Stimulated activated CD8-positive, alpha-beta memory T cell treated with anti-CD3 and anti-CD28 coated beads, Interleukin-4, amount 100 ng/mL, for 4 hours (primary cell): ENCODE measurements at places on chromosomes 11 and 22.

DNA sequence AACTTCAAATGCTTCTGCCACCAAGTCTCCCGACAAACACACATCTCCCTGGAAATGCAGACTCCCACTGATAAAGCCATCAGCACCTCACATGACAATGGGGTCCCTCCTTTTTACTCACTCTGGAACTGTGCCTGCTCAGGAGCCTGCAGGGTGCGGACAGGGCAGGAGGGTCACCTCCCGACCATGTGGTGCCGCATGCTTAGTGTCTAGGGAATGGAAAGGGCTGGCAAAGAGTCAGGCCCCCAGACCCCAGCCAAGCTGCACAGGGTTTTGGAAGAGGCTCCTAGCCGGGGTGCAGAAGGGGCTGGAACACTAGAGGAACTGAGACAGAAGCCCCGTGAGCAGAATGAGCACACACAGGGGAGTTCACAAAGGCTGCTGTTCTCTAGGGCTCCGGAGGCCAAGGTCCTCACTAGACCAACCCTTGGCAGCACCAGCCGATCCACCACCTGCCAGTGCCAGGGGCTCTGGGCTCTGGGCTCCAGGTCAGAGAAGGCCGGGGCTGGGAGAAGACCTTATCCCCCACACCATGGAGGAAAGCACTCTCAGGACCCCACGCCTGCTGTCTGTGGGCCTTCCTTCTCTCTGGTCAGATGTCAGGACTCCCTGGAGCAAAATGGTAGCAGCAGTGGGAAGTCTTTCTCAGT, 125.1 kb upstream of the FGF3 start:
- DNase-seq = no peak

GRCh38 chr22:25008666-25009065, 56.1 kb downstream of the KIAA1671 start:
- no peak for DNase-seq

DNA sequence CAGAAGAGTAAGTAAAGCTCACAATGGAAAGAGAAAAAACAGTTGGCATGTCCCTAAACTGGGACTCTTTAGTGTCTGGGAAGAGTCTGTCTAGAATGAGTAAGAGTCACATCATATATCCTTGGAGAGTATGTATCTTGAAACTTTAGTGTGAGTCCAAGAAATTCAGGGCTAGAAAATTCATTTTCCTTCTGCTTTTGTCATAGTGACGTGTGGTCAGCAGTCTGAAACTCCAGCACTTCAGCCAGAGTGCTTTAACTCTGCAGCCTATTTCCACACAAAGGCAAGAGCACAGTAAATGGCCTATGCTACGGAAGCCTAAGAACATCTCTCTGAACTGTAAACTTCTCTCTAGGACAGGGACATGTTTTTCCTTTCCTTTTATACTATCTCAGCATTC, 174.1 kb downstream of the FAM181B start:
- DNase-seq = no peak

DNA sequence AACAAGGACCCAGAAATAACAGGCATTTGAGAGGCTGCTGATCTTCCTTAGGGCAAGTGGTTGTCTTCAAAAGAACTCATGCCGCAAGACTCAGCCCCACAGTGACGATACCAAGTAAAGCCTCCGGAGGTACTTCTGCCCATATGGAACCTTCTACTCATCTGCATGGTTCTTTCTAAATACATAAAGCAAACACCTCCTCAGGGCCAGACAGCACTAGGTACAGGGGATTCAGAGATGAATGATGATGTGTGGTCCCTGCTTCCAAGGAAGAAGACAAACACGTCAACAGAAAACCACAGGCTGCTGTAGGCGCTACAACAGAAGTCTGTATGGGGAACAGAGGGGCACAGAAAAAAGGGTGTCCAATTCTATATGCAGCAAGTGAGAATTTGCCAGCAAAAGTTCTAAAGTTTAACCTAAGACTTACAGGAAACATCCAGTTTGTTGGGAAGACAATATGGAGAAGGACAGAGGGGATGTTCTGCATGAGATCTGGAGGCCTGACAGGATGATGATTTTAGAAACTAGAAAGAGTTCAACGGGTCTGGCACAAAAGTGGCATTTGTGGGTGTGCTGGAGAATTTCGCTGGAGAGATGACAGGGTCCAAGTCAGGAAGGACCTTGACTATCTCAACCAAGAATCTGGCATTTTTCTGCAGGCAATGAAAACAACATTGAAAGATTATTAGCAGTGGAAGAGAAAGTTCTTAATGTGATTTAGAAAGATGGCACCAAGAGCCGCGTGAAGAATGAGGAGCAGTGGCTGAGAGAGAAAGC, 23.7 kb downstream of the JAML start:
- peak; percentile 20 for DNase-seq

DNA sequence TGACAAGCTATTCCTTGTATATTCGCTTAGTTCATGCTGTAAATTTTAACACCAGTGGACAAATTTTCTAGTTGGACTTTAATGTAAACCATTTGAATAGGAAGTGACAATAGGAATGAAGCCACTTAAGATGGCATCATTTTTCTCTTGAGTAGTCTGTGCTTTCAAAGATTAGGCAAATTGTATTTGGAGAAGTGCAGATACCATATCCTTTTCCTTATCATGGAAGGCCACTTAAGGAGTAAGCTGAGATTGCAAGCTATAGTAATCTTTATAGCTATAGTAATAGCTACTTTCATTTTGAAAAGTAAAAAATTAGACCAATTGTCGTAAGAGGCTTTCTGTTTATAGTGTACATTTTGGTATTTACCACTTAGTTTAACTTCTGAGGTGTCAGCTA, 12.8 kb downstream of the CAPRIN1 start:
- DNase-seq = no peak

- no peak for DNase-seq
Measured at GRCh38 chr11:129427816-129428406, 52.3 kb downstream of the BARX2 start.

- no peak for DNase-seq
Measured at GRCh38 chr11:112794331-112794846, 166.8 kb upstream of the NCAM1 start.

DNA sequence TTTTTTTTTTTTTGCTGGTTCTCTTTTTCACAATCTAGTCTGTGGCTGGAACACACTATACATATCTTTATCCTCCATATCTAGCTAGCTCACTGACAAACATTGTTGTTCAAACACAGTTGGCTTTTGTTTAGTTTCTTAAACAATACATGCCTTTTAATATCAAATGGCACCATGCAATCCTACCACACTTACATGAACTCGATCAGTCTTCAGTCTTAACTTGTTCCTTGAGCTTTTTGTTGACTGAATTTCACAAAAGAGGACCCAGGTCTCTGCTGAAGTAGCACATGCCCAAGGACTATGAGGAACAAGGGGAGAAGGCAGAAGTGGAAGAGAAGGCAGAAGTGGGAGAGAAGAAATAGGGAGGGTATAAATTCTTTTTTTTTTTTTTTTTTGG, 25.5 kb downstream of the TMEM123 start:
- DNase-seq = no peak

DNA sequence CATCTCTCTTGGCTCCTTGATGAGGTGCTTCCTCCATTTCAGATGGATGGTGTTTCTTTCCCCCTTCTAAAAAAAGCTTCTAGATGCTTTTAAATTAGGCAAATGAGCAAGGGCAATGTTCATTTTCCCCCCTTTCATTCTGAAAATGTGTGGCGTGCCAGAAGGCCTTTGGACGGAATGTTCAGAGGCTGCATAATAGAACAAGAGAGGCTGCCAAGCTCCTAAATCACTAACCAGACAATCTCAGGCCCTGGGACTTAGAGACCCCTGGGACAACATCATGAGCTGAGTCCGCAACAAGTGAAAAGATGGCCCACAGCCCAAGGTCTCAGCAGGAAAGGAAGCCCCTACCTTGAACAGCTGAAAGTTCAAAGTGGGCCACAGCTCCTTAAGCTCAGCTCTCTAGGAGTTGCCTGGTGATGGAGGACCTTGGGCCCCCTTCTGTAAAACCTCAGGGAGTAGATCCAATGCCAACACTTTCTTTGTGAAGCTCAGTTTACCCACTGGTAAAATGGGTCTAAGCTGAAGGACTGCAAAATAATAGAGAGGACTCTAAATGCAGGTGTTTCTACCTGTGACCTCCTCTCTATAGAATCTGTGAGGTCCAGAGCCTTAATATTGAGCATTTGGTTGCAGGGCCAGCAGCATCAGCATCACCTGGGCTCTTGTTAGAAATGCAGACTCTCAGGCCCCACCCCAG, 144.0 kb downstream of the FBXO7 start:
- no peak for DNase-seq

DNA sequence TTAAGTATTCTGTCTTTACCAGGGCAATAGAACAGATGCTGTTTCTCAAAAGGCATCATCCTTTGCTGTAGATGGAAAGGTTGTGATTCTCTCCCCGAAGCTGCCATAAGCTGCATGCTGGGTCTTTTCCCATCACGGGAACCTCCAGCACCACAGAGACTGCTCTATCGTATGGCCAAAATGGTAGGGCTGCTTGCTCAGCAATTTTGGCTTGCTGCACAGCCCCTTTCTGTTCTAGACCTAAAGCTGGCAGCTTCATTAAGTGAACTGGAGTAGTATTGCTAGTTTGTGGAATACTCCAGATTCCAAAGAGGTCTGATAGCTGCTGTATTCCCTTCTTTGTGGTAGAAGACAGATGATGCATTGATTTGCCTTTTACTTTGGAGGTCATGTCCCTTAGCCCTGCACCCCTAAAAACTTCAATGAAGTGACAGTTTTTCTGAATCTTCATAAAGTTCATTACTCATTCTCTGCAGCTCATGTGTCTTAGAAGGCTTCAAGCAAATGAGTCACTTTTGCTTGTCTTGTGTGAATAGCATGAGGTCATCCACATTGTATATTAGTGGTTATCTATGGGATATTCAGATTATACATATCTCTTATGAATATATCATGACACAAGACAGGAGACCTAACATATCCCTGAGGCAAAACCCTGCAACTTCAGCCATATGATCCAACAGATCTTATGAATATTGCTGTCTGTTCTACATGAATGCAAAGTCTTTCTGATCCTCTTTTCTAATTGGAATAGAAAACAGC, 245.3 kb downstream of the FAM76B start:
- no peak for DNase-seq

GRCh38 chr11:3021125-3021524, 29.0 kb upstream of the NAP1L4 start:
- no peak for DNase-seq

- no peak for DNase-seq
Measured at GRCh38 chr22:38786631-38787030, 7.3 kb downstream of the DNAL4 start.

- DNase-seq = no peak
Measured at GRCh38 chr11:47907499-47907898, 59.3 kb upstream of the NUP160 start.

DNA sequence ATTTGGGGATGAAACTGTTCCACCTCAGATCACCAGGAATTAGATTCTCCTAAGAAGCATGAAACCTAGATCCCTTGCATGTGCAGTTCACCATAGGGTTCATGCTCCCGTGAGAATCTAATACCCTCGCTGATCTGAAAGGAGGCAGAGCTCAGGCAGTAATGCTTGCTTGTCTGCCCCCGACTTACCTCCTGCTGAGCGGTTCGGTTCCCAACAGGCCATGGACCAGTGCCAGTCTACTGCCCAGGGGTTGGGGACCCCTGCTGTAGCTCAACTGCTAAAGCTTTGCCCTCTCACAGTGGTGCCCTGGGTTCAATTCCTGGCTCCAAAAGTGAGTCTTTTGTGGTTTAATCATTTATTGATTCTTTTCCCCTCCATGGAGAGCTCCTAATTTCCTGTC, 3.4 kb downstream of the JAML start:
- no peak for DNase-seq

DNA sequence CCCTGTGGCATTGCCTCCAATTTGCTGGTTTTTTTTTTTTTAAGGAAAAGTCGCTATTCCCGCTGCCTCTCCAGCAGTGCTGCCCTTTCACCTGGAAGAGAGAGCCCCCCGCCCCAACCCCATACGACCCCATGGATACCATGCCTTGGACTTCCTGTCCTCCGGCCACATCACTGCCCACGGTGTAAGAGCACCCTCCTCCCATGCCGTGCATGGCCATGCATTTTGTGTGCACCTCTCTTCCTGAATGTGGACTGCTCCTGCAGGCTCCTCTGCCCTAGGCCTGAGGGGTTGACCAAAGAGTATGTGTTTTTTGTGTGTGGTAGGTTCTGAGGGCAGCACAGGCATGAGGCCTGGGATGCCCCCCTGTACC, 65.6 kb upstream of the SPON1 start:
- DNase-seq = no peak

GRCh38 chr11:111930472-111930871, 6.7 kb upstream of the DIXDC1 start:
- DNase-seq = no peak

DNA sequence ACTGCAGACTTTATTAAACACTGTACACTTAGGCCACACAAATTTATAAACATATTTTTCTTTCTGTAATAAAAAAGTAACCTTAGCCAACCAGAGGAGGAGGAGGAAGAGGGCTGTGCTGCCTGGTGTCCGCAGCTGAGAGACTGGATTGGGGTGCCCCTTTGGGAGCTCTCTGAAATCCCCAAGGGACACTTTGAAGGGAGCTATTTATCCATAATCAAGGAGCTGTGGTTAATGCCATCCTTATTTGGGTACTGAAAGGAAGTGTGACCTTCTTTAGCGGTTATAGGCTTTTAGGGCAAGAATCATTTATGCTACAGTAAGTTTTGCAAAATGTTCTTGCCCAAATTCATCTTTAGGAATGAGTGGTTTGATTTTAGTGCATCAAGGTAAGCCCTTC, 125.8 kb downstream of the RASSF10 start:
- DNase-seq = no peak

GRCh38 chr11:40894501-40894900, 565.0 kb downstream of the LRRC4C start:
- DNase-seq = no peak

DNA sequence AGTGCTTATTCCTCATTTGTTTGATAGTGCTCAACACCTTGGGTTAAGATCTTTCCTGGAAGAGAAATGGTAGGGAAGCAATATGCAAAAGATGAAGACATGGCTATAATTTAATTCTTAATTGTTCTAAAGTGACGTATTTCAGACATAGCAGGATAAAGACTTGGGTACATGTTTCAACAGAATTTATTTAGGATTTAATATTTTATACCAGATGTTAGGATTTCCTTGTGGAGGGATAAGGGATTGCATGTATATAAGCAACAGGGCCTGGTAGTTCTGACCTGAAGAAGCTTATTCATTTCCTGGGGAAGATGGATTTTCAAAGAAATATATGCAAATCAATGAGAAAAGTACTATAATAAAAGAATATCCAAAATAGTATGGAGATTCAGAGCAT, 163.8 kb downstream of the FAT3 start:
- no peak for DNase-seq

- no peak for DNase-seq
Measured at GRCh38 chr11:42003801-42004200, 544.3 kb upstream of the LRRC4C start.

- DNase-seq = no peak
Measured at GRCh38 chr11:122050021-122050690, 65.9 kb downstream of the BLID start.
